ENCODE measurements at places on chromosomes 12 and 14.

DNA sequence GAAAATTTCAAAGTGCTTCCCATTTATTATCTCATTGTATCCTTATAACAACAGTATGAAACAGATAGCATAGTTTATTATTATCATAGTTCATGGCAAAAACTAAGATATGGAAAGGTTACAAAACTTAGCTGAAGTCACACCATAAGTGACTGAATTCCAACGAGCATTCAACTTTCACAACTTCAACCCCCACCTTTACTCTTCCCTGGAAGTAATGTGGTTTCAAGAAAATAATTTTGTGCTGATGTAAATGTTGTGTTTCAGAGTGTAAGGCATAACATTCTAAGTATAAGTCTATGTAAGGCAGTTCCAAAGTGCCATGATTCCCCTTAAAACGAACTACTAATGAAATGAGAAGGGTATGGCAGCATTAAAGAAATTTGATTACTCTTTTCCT is 454.5 kb downstream of the BCAT1 start:
- no peak for DNase-seq

DNA sequence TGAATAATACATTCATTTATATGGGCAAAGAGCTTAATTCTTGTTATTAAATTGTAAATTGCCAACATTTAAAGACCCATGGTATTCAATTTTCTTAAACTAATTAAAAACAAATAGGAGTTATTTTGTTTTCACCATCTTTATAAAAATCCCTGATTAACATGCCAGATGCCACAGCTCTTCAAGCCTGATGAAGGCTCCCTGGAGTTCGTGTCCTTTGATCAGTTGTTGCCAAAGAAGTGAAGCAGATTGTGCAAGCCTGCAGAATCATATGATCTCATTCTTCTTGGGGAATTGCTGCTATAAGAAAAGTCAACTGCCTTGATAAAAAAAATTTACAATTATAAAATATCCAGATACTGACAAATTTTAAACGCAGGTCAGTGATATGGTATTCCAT is 288.3 kb upstream of the PPFIA2 start:
- no peak for DNase-seq

DNA sequence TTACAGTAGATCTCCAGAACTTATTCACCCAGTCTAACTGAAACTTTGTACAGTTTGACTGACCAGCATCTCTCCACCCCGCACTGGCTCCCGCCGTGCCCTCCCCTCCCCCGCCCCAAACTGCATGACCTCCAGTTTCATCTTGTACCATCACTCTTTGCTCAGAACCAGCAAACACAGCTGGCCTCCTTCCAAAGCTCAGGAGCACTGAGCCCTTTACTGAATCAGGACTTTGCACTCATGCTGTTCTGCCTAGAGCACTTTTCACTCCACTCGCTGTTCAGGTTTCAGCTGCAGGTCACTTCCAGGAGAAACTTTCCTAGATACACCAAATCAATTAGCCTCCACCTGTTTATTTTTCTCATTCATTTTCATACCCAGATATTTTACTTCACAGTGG is 455.3 kb upstream of the PDE3A start:
- no peak for DNase-seq

DNA sequence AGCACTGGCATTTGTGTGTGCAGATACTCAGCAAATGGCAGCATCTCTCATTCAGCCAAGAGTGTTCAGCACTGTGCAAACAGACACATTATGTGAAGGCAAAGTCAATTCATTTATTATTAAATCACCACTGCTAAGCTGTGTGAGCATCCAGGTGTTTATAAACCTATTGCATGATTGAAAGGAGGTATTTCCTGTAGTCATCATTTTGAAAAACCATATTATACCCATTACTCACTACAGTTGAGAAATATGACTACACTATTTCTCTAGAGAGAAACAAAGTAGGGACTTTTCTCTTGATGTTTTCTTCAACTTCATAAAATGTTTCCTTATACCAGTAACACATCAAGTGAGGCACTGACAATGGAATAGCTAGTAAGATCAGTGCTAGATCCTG is 13.7 kb downstream of the SPX start:
- DNase-seq = no peak

DNA sequence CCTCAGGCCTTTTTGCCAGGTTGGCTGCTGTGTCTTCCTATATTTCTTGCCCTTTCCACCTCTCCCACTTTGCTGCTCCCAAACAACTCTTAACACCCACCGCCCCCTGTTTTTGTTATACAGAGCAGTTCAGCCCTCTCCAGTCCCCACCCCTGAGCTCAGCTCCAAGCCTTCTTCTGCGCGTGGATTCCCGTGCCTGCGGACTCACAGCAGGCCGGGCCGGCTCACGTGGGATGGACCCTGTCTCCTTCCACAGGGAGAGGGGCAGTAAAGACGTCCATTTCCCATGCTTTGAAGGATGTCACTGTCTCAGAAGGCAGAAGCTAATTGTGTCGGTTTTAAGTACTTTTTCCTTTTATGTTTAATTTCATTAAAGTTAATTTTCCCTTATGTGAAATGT is 139.4 kb downstream of the CACNA1C start:
- DNase-seq = no peak

DNA sequence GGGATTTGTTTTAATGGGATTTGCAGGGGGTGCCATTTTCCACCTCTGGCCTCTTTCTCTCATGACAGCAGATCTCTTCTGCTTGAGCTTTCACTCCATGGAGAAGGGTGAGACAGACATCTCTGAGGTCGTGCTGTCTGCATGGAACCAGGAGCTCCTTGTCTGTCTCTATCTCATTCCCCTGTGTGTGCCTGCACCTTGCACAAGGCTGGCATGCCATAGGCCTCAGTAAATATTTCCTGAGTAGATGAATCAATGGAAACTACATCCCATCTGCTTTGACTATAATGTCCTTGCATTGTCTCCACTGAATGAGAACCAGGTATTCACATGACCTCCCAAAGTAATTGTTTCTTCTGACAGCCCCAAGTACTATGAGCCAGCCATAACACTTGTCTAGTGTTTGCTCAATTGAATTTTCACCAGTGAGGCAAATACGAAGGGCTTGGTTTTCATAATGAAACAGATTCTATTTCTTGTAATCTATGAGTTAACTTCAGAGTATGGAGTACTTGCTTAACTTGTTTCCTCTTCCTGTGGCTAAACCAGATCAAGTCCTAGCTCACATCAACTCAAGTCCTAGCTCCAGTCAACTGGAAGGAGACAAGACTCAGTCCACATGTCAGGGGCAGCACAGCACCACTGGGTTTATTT is 32.3 kb downstream of the KCNK13 start:
- peak; percentile 14 for DNase-seq

DNA sequence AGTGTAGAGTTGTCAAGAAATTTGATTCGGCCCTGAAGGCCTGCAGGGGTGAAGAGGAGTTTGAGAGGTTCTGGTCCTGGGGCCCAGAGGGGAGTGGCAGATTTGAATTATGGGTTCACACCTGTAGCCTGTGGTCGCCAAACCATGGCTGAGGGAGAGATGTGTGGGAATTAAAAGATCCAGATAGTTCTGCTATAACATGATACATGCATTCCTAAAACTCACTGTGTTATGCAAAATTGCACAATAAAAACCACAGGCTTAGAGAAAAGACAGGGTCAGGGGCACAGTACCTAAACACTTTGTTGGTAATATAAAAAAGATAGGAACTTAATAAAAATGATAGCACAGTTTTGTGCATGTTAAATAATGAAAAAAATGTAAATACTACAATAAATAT is 106.2 kb downstream of the TMEM30B start:
- no peak for DNase-seq

- DNase-seq = no peak
Measured at GRCh38 chr12:15270591-15270990, 49.4 kb upstream of the RERG start.

- DNase-seq = no peak
Measured at GRCh38 chr14:63435204-63435603, 108.0 kb downstream of the PPP2R5E start.
